ENCODE measurements at places on chromosomes 6 and 20.

DNA sequence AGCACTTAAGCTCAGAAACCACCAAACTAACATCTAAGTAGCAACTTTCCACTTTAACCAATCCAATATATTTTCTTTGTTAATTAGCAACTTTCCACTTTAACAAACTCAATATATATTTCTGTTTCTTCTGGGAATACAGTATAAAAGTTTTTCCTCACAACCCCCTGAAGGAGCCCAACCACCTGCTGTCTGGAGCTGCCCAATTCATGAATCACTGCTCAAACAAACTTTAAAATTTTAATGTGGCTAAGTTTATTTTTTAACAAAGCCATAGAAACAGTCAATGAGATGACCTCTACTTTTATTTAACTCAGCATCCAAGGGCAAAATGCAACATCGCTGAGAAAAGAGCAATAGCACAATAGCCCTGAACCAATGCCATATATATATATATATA lies 500.1 kb downstream of the EPM2A start:
- no peak for DNase-seq

GRCh38 chr20:62642051-62642665 lies at the start of gene SLCO4A1:
Gene SLCO4A1 (plus strand): TSS chr20:62642503. CDS start chr20:62656455, 13,952 bp downstream.
- DNase-seq, result peak; percentile 87

DNA sequence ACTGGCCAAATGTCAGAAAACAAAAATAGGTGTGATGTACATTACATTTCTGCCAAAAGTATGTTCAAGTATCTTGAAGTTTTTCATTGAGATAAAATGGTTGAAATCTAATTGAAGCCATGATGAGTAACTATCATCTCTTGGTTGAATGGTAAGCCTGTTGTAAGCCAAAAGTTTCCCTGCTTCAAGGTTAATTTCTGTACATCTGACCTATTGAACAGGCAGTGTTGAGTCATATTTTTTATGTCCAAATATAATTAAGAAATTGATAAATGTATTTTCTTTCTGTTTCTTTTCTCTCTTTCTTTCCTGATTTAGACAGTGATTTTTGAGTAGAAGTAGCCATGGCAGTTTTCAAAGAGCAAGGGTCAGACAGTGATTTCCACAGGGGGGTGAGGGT lies 4.4 kb downstream of the RREB1 start:
- no peak for DNase-seq

DNA sequence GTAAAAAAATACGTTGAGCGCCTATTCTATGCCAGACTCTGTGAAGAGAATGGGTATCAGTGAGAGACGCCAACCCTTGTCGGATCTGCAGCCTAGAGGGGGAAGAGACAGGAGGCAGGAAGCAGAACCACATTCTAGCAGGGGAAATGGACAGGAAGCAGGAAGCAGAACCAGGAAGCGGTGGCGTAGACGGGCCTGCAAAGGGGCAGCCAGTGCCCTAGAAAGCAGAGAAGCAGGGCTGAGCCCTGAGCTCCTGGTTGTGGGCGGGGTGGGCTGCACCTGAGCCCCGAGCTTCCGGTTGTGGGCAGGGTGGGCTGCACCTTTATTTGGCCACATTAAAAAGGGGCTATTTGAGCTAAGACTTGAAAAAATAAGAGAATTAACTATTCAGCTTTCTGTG lies 71.9 kb downstream of the FAM120B start:
- no peak for DNase-seq

GRCh38 chr6:122130026-122130348 lies 269.5 kb upstream of the HSF2 start:
- DNase-seq, result no peak

- DNase-seq, result no peak
These were observed 344.9 kb upstream of the JARID2 start for GRCh38 chr6:14900919-14901318.

- DNase-seq, result no peak
These were observed 6.9 kb upstream of the RPL10A start for GRCh38 chr6:35461270-35461669.

- no peak for DNase-seq
These were observed 182.3 kb downstream of the MTFR2 start for GRCh38 chr6:136067731-136068341.

GRCh38 chr6:159093609-159094443 lies 49.0 kb upstream of the TAGAP start:
- no peak for DNase-seq

DNA sequence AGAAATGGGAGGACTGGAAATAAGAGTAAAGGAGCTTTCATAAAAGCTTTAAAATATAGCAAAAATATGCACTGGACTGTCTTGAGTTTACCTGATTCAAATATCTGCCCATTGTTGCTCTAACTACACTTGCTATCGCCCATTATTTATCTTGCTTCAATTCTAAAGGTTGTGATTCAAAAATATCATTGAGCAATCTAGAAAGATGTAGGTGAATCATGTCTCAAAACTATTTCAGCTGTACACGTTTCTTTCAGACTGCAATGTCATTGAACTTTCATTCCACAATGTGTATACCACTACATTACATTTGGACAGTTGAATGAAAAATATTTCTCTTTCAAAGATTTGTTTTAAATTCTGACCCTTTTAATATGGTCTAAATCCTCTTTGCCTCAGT lies 545.6 kb downstream of the BMP2 start:
- no peak for DNase-seq

DNA sequence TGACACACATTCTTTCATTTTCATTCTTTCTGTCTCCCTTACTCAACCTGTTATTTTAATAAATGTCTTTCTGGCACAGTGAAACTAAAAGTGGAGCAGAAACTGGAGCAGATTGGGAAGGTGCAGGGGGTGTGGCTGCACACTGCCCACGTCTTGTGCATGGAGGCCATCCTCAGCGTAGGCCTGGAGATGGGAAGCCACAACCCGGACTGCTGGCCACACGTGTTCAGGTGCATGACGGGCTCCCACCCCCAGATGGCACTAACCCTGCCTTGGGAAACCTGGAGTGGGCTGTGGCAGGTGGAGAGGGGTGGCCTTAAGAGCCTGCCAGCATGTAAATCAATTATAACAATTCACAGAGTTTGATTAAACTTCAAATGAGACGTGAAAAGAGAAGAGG lies 71.4 kb upstream of the PBOV1 start:
- no peak for DNase-seq

GRCh38 chr6:26388014-26388413 lies 5.1 kb downstream of the BTN2A2 start:
- no peak for DNase-seq

- no peak for DNase-seq
These were observed 54.7 kb downstream of the ELOVL5 start for GRCh38 chr6:53294095-53294494.

DNA sequence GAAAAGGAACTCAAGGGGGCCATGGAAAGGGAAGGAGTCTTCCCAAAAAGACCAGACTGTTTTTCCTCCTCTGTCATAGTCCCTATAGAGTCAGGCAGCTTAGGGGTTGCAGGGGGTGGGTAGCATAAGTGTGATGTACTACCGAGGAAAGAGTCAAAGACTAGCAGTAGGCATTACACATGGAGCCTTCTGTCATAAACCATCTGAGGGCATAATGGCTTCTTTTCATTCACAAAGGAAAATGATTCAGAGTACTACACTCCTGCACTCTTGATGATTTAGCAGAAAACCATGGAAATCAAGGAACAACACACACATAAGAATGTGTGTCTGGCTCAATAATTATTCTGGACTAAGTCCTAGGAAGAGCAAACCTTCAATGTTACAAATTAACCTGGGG lies 14.9 kb downstream of the PLN start:
- no peak for DNase-seq

- DNase-seq, result no peak
These were observed 297.9 kb downstream of the CD83 start for GRCh38 chr6:14415452-14415851.

- no peak for DNase-seq
These were observed 27.5 kb downstream of the FOXC1 start for GRCh38 chr6:1636971-1637871.

DNA sequence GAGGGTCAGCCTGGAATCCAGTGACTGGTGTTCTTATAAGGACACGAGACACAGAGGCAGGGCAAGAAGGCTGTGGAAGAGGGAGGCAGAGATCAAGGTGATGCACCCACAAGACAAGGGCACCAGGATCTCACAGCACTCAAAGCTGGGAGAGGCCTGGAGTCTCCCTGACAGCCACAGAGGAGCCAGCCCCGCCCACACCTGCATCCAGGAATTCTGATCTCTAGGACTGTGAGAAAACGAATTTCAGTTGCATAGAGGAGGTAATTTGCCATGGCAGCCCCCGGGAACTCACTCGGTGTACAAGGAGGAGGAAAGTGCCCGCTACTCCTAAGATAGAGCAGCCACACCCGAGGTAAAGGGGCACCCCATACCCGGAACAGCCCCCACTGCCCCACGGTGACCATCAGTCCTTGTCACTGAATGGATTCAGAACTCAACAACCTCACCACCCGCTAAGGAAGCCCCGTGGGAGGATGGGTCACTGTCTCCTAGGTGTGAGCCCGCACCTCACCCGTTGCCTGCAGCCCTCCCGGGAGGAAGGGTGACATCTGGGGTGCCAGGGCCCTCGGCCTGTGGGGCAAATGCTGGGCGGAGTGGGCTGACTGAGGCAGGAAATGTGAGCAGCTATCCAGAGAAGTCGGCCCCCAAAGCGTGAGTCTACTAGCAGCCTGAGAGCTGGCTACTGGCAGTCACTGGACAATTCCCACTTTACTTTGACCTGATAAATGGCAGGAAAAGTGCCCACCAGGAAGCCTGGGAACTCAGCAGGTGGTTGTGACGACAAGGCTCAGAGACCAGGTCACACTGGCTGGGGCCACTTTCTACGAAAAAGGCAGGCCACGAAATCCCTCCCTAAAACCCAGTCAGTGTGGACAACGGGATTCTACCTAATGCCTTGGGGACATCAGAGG lies 22.4 kb downstream of the DLL1 start:
- DNase-seq, result no peak

DNA sequence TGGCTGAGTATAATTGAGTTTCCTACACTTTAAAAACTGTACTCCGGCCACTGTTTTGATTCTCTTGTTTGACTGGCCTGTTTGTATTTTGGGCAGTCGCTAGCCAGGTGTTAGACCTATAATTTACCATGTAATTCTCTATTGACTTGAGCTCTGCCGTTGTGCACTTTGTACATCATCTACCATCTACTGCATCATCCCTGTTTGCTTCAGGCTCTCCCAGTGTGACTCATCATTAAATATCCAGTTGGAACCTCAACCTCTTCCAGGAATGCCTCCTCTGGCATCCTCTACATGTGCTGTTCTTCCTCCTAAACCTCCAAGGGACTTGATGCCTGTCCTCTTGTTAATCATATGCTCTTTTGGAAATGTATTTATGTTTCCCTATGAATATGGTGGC lies 72.3 kb downstream of the FARS2 start:
- DNase-seq, result no peak

DNA sequence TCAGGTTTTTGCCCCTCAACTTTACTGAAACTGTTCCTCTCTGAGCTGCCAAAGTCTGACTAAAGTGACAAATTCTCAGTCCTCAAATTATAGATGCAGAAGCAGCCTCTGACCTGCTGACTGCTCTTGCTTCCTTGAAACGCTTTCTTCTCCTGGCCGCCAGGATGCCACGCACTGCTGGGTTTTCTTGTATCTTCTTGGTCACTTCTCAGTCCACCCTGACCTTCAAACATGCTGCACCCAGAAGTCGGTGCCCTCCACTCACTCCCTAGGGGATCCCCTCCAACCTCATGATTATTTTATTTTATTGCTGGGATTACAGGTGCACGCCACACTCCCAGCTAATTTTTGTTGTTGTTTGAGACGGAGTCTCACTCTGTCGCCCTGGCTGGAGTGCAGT lies 24.7 kb downstream of the SYNJ2 start:
- no peak for DNase-seq

- peak; percentile 82 for DNase-seq
These were observed 130.3 kb upstream of the BTN3A2 start for GRCh38 chr6:26234421-26235301.

GRCh38 chr6:126341126-126341525 lies 1.2 kb downstream of the CENPW start:
- no peak for DNase-seq

DNA sequence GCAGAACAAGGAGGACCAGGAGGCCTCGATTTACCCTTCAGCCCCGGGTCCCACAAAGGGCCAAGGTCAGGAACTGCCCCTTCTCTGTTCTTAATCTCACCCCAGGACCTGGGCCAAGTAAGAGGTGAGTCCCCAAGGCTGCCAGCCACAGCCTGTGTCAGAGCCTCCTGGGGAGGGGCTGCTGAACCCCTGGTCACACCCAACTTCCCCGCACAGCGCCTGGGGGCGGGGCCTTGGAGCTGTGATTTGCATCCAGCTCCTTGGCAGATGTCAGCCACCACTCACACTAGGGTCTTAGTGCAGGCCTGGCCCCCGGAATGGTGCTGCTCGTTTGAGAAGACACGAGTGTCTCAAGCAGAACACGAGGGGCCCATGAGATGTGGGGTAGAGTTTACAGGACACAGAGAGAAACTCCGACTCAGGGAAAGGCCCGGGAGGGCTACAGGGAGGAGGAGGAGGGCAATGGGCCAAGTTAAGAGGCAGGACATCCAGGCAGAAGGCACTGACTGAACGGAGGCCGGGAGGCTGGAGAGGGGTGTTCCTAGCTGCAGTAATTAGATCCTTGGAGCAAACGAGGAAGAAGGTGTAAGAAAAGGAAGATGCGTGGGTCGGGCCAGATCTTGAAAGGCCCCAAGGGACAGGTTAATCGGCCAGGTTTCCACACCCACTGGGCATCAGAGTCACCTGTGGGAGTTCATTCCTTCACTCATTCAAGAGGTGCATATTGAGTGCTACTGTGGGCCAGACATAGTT lies 26.9 kb downstream of the ZBP1 start:
- DNase-seq, result peak; percentile 81

DNA sequence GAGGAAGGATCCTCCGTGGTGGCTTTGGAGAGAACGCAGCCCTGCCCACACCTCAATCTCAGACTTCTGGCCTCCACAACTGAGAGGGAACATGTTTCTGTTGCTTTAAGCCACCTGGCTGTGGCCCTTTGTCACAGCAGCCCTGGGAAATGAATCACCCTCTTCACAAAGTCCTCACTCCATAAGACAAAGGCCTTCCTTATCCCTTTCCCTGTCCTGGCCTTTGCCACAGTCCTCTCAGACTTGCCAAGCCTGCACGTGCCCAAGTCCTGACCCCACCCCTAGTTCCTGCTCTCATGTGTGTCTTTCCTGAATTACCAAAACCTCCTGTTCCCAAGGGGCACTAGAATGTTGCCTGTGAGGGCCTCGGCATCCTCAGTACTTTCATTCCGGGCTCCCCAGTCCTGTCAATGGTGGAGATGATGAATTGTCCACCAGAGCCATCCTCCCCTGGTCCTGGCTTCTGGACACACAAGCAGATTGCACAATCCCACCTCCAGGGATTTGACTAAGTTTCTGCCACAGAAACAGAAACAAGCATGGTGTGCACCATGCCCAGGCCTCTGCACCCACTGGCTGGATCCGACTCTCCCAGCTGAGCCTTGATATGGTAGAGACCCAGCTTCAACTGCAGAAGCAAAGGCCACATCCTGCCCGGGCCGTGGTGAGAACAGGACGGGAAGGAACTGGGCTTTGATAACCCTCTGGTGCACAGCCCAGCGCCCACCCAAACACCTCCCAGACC lies 232.6 kb upstream of the PDE10A start:
- DNase-seq, result no peak

- no peak for DNase-seq
These were observed 65.7 kb upstream of the EEF1A1 start for GRCh38 chr6:73586416-73586974.
